ENCODE measurements at places on chromosomes 11 and 22. TPM values are rescaled to one million over a fixed set of nuclear protein-coding genes. Genes with fewer than 3 reads are reported as not detected.

- DNase-seq = peak; percentile 64
Observed at GRCh38 chr11:113014262-113015097, 53.3 kb downstream of the NCAM1 start.

DNA sequence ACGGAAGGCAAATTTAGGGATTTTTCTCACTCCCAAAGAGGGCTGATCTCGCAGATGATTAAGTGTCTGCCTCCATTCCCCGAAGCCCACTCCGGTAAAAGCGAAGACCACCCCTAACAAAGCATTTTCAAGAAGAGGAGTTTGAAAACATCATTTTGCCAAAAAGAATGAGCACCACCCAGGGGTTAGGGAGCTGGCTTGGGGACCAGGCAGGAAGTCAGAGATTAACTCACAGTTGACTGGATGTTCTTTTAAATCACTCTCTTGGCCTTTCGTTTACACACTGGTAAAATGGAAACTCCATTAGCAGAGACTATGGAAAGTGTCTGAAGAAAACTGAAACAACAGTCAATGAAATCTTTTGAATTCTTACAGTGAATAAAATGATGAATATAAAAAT, 7.9 kb upstream of the TRIM44 start:
- DNase-seq = no peak

GRCh38 chr22:38108561-38109319, 1.7 kb downstream of the BAIAP2L2 start:
- DNase-seq = no peak

Gene OR51E2
- total RNA-seq = not detected

- DNase-seq = no peak
Observed at GRCh38 chr22:22099833-22100812, 117.5 kb upstream of the TOP3B start.

Gene KDELR3
- total RNA-seq = 40.0 TPM

DNA sequence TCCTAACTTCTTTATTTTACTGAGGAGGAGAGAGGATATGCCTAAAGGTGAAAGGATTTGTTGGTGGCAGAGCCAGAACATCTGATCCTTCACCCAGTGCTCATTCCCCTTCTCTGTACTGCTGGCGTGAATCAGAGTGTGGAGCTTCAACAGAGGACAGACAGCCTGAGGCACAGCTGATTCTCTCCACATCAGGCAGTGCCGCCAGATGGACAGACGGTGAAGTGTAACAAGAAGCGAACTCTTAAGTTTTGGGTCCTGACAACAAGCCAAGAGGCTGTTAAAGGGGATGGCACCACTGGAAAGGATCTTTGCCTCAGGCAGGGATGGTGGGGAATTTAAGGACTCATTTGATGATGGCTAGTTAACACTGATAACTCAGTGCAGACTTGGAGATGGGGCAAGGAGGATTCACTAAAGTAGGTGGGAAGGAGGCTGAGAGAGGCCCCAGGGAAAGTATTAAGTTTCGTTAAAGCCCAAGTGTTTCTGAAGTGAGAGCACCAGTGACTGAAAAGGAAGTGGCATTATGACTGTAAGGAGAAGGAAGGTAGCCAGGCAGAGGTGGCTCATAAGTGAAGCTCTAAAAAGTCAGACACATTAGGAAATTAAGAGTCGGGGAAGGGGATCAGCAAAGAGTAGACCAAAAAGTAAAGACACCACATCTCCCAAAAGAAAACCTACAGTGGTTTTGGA, 81.3 kb downstream of the CLPB start:
- DNase-seq = peak; percentile 69

- no peak for DNase-seq
Observed at GRCh38 chr22:28230671-28231070, 311.6 kb upstream of the PITPNB start.

GRCh38 chr22:30573594-30574094, 821 bp downstream of the GAL3ST1 start:
- DNase-seq = peak; percentile 24

DNA sequence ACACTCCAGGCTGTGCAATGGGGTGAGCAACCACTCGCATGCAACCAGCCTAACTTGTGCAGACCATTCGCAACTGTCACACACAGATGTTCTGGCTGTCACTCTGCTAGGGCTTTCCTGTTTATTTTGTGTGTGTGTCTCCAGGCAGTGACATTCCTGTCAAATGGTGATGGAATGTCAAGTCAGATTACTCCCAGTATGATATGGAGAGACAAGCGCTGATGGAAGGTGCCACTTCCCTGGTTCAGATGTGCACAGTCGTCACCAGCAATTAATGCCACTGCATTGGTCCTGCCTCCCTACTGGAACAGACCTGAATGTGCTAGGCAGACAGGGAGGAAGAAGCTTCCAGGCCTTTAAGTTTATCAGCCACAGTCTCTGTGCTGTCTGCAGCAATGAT, 442.4 kb upstream of the ISX start:
- no peak for DNase-seq

DNA sequence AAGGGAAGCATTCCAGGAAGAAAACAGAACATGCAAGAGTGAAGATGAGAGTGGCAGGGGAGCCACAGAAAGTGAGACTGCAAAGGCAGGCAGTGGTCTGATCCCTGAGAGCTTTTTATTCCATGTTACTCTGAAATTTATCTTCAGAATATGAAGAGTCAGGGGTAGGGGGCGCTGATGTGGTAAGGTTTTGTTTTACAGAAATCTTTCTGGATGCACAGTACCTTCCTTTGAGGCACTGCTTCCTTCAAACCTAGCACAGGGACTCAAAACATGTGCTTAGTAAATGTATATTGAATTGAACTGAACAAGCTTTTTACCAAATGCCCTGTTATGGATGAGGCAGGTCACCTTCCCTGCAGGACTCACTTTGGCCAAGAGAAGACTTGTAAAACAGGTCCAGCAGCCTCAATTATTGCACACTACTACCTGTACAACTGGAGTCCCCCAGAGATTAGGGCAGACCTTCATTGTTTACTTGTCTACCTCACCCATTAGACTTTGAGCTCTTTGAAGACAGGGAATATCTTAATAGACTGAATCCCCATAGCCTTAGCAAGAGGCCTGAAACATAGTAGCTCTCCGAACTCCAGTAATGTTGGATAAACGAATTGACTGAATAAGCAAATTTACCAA, 2.2 kb downstream of the PAK1 start:
- DNase-seq = no peak

Gene CSNK2A3
- total RNA-seq = 2.0 TPM

Gene OR10D3
- total RNA-seq = not detected

GRCh38 chr22:44019846-44020245, 4.3 kb upstream of the PARVB start:
- DNase-seq = no peak

Gene C11orf16
- total RNA-seq = not detected

Gene NAGA
- 34.5 TPM for total RNA-seq
